ENCODE measurements at places on chromosomes 13 and 19.

DNA sequence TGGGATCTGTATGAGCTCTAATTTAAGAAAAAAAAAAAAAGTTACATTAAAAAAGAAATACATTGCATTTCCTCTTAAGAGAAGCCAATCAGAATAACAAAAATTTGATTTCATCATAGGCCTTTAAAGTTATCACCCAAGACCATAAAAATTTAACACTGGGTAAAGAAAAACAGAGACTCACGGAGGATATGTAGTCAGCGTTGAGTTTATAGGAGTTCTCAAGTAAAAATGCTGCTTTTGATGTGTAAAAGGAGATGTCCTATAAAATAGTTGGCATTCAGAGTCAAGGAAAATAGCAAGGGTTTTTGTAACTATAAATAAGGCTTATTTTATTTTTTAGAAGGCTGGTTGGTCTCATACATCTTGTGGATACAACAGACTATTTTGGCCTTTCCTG lies 191.1 kb downstream of the EFNB2 start:
- H3K4me3 ChIP-seq: no peak overlapping the region
- H3K27me3 ChIP-seq: peaks cover 10% of the 10 kb centered on the region
- no peaks in the 10 kb centered on the region for H3K4me1 ChIP-seq
- no peak for DNase-seq

DNA sequence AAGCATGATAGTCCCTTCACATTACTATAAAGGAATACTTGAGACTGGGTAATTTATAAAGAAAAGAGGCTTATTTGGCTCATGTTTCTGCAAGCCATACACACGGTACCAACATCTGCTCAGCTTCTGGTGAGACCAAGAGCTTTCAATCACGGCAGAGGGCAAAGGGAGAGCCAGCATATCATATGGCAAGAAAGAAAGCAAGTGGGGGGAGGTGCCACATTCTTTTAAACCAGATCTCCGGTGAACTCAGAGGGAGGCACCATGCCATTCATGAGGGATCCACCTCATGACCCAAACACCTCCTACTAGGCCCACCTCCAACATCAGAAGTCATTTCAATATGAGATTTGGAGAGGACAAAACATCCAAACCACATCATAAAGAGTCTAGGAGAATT lies 20.3 kb downstream of the XPO4 start:
- H3K27me3 ChIP-seq: no peaks in the 10 kb centered on the region
- peaks cover 10% of the 10 kb centered on the region for H3K36me3 ChIP-seq
- no peak overlapping the region for H3K4me3 ChIP-seq
- no peak overlapping the region for H3K27ac ChIP-seq
- DNase-seq: no peak
- peaks cover 18% of the 10 kb centered on the region for H3K4me1 ChIP-seq

DNA sequence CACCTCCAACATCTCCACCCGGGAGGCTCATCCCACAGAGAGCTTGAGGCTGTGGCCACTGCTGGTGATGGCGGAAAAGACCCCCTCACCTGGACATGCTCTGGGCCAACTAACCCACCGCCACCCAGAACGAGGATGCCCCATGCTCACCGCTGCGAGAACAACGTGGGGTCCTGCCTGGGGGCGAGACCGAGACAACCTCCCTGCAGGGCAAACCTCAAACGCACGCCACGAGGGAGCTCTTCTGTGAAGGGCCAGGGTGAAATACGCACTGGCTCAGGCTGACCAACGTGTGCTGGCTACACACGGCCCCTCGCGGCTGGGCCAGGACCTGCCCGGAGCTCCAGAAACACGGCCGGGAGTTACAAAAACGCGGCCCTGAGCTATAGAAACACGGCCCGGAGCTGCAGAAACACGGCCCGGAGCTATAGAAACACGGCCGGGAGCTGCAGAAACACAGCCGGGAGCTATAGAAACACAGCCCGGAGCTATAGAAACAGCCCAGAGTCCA lies 19.0 kb upstream of the PLPP2 start:
- H3K27me3 ChIP-seq: no peaks in the 10 kb centered on the region
- H3K36me3 ChIP-seq: peaks cover 19% of the 10 kb centered on the region
- H3K4me1 ChIP-seq: no peaks in the 10 kb centered on the region
- DNase-seq: no peak
- H3K4me3 ChIP-seq: no peak overlapping the region

- H3K27ac ChIP-seq: no peak overlapping the region
- DNase-seq: no peak
- peaks cover 8% of the 10 kb centered on the region for H3K36me3 ChIP-seq
- H3K4me1 ChIP-seq: peaks cover 25% of the 10 kb centered on the region
- no peak overlapping the region for H3K4me3 ChIP-seq
Measured at GRCh38 chr13:97267418-97268059, 45.4 kb downstream of the MBNL2 start.

DNA sequence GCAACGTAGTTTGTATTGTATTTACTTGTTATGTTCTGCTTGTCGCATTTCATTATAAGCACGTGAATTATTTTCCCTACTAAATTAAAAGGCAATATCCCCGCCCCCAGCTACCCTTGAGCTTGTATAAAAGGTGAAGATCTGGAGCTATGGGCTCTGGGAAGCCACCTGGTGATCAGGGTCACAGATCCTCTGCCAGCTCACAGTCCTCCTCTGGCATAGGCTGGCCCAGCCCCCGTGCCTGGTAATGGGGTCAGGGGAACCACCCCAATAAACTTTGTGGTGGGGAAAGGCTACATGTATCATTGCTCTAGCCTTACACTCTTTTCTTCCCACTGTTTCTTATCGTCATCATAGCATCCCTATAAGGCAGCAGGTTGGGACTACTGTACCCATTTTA lies 190.2 kb upstream of the TSHZ3 start:
- DNase-seq: no peak
- no peaks in the 10 kb centered on the region for H3K4me1 ChIP-seq
- no peak overlapping the region for H3K27ac ChIP-seq

DNA sequence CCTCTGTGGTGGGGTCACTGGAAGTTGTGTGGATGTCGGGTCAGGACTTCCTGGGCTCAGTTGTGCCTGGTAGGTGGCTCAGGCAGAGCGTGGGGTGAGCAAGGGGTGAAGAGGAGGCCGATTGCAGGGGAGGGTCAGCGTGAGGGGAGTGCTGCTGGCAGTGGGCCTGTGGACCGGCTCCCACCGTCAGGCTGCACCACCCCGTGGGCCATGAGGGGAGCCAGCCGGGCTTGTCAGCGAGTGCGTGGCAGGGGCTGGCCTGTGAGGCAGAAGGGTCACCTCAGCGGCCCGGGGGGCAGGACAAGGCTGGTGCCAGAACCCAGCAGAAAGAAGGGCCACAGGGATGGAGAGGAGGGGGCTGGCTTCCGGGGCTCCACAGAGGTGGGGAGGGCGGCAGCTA lies 13.3 kb downstream of the RAB8A start:
- no peak for DNase-seq
- H3K4me3 ChIP-seq: no peak overlapping the region
- H3K27ac ChIP-seq: peak overlapping the region; percentile 34
- H3K27me3 ChIP-seq: no peaks in the 10 kb centered on the region

DNA sequence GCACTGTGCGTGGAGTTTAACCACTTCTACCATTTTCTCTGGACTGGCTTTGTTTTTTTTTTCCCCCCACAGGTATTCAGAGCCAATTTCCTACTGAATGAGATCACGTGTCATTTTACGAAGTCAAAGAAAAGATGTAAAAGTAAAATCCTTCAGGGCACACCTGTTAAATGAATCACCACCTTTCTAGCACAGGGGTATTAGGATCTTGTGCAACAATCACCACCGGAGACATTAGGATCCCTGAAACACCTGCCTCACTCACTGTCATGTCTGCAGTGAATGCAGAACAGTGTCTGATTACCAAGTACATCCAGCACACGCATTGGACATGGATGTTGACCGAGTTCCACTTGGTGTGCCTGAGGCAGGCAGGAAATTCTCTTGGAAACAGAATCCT lies 17.2 kb downstream of the BRD4 start:
- peaks cover 83% of the 10 kb centered on the region for H3K4me1 ChIP-seq
- H3K27ac ChIP-seq: peak overlapping the region; percentile 71
- peaks cover 1% of the 10 kb centered on the region for H3K36me3 ChIP-seq
- H3K27me3 ChIP-seq: no peaks in the 10 kb centered on the region
- no peak overlapping the region for H3K4me3 ChIP-seq

DNA sequence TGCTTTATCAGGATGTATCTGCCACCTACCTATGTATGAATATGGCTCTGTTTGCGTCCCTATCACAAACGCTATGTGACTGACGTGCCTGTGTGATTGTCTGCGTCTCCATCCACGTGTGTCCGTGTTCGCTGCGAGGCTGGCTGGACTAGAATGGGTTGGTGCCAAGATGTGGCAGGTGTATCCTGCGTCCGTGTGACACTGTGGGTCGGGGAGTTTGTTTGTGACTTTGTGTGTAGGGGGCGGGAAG lies 6.7 kb upstream of the HOOK2 start:
- no peak overlapping the region for H3K27ac ChIP-seq
- no peaks in the 10 kb centered on the region for H3K27me3 ChIP-seq
- no peak overlapping the region for H3K4me3 ChIP-seq
- no peaks in the 10 kb centered on the region for H3K36me3 ChIP-seq
- peaks cover 33% of the 10 kb centered on the region for H3K4me1 ChIP-seq

DNA sequence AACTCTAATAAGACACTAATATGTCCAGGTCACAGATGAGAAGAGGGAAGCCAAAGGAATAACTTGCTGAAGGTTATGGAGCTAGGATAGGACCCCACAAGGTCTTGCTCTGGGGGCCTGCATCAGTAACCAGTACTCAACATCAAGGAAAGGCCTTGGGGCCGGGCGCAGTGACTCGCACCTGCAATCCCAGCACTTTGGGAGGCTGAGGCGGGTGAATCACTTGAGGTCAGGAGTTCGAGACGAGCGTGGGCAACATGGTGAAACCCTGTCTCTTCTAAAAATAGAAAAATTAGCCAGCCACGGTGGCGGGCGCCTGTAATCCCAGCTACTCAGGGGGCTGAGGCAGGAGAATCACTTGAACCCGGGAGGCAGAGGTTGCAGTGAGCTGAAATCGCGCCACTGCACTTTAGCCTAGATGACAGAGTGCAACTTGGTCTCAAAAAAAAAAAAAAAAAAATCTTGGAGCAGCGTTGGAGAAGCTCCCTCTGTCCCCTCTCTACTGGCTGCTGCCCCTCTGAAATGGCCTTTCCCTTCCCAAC lies 1.8 kb downstream of the LONP1 start:
- no peaks in the 10 kb centered on the region for H3K27me3 ChIP-seq
- H3K36me3 ChIP-seq: peaks cover 38% of the 10 kb centered on the region
- peaks cover 30% of the 10 kb centered on the region for H3K4me1 ChIP-seq
- DNase-seq: peak; percentile 84
- H3K27ac ChIP-seq: peak overlapping the region; percentile 99
- peak overlapping the region; percentile 95 for H3K4me3 ChIP-seq

DNA sequence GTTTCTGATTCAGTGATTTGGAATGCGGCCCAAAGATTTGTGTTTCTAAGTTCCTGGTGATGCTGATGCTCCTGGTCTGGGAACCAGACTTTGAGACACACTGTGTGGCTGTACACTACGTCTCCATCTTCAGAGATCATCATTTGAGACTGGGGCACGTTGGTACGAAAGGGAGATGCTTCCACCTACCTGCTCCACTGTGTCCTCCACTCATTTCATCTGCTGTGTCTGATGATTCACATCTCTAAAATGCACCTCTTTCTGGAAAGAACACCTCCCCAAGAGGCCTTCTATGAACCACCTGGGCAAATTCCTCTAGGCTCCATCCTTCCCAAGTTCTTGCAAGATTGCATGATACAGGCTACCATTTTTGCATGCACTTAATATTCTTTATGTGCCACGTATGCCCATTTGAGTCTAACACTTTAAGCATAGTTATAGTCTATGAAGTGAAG lies 58.6 kb downstream of the ERCC5 start:
- no peaks in the 10 kb centered on the region for H3K4me1 ChIP-seq
- DNase-seq: no peak
- no peak overlapping the region for H3K4me3 ChIP-seq
- peaks cover 16% of the 10 kb centered on the region for H3K27me3 ChIP-seq
- H3K27ac ChIP-seq: no peak overlapping the region
- H3K36me3 ChIP-seq: no peaks in the 10 kb centered on the region

GRCh38 chr19:32131005-32131404 lies 214.4 kb upstream of the ZNF507 start:
- DNase-seq: no peak
- no peaks in the 10 kb centered on the region for H3K27me3 ChIP-seq
- no peaks in the 10 kb centered on the region for H3K4me1 ChIP-seq
- H3K4me3 ChIP-seq: no peak overlapping the region
- no peaks in the 10 kb centered on the region for H3K36me3 ChIP-seq

Measured in activated CD4-positive, alpha-beta memory T cell treated with anti-CD3 and anti-CD28 coated beads for 36 hours (primary cell).